ENCODE measurements at places on chromosomes 5 and 9.

DNA sequence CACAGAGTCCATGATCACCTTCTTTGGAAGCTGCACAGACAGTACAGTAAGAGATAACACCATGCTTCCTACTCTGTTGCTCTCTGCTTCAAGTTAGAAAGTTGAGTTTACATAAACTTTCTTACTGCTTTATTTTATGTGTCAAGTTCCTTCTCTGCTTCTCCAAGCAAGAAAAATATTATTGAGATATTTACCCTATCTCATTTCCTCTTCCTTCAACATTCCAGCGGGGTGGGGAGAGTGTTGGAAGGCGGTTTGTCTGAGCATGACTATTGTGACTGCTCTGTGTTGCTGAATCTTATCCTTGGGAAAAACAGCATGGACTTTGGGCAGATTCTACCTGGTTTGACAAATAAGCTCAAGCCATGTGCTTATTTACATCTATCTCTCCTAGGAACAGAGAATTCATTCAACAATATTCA is 66.9 kb upstream of the EPB41L4A start:
- DNase-seq, result no peak

GRCh38 chr9:108468364-108468763 is 387.4 kb downstream of the ACTL7B start:
- no peak for DNase-seq

- DNase-seq, result no peak
These were observed 158.2 kb upstream of the FST start for GRCh38 chr5:53322257-53322656.

- no peak for DNase-seq
These were observed 194.6 kb downstream of the OLFM1 start for GRCh38 chr9:135281791-135282737.

DNA sequence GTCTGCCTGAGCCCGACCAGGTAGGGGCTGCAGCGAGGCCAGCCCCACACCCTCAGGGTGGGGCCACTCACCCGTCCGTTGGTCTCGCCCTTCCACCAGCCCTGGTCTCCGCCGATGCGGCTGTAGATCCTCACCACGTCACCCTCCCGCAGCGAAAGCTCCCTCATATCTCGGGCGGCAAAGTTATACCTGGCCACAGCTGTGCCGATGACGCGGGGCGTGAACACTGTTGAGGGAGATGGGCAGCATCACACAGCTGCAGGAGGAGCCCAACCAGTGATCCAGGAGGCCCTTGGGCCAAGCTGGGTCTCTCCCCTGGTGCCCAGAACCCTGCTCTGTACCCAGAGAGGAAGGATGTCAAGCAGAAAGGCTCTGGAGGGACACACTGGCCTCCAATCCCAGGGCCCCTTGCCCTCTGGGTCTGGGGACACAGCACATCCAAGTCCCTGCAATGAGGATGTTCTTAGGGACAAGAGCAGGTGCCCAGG is 30.3 kb upstream of the SARDH start:
- no peak for DNase-seq

GRCh38 chr5:39360471-39361111 is 3.7 kb downstream of the C9 start:
- no peak for DNase-seq

DNA sequence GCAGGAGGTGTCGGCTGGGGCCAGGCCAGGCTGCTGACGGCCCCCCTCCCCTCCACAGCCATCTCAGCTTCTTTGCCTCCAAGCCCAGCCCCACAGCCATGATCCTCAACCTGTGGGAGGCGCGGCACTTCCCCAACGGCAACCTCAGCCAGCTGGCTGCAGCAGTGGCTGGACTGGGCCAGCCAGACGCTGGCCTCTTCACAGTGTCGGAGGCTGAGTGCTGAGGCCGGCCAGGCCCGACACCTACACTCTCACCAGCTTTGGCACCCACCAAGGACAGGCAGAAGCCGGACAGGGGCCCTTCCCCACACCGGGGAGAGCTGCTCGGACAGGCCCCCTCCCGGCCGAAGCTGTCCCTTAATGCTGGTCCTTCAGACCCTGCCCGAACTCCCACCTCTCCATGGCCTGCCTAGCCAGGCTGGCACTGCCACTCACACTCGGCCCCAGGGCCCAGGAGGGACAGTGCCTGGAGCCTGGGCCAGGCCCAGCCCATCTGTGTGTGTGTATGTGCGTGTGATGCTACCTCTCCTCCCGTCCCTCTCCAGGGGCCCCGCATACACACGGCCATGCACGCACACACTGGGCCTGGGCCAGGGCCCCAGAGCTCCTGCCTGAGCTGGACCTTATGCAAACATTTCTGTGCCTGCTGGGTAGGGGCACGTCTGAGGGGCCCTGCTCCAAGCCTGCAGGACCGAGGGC is 19.3 kb downstream of the HK3 start:
- DNase-seq, result no peak

GRCh38 chr9:71121275-71122021 is at the start of gene TRPM3:
Gene TRPM3, minus strand, starts transcription at chr9:71121621. Its CDS starts 267 bp downstream, at chr9:71121354.
- no peak for DNase-seq

- no peak for DNase-seq
These were observed at the start of gene PCDHB6 for GRCh38 chr5:141149812-141150211. Gene PCDHB6, plus strand, starts transcription at chr5:141150057. Its CDS starts 201 bp downstream, at chr5:141150258.

GRCh38 chr9:97059626-97060025 is 20.7 kb upstream of the CTSV start:
- no peak for DNase-seq

DNA sequence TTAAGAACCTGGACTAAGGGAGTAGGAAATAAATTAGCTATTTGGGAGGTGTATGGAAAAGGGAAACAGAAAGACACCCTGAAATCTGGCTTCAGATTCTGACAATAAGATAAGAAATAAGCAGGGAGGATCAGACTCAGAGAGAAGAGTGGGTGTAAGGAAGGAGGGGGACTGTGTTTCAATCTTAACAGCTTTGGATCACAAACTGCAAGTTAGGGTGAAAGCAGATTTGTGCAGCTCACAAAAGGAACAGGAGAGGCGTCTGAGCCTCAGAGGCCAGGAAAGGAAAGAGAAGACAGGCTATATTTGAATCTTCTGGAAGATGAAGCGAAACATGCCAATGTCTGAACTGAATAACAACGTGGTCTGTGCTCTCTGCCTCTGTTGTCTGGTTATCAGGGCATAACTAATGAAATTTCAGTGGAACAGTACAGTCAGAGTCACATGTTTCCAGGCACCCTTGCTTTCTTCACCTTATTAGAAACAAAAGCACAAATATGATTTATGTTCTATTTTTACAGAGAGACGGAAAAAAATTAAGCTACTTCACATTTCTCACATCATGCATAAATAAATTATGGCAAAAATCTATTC is 26.6 kb downstream of the SGTB start:
- no peak for DNase-seq

GRCh38 chr5:167950126-167950721 is 341.2 kb upstream of the WWC1 start:
- DNase-seq, result no peak

- no peak for DNase-seq
These were observed 29.5 kb upstream of the FOXI1 start for GRCh38 chr5:170076211-170076610.

DNA sequence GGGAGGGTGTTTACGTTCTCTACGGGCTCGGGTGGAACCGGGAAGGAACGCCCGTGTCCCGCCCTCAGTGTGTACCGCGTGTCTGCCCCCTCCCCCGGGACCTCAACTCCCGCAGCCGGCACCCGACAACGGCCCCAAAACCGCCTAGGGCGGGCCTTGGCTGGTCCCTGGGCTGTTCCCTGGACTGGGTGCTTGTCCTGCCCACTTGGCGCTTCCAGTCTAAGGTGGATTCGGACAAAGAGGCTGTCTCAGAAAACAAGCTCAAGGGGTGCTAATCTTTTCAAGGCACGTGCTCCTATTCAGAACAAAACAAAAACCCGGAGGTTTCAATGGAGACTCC is 379 bp upstream of the CLK4 start:
- DNase-seq, result no peak

DNA sequence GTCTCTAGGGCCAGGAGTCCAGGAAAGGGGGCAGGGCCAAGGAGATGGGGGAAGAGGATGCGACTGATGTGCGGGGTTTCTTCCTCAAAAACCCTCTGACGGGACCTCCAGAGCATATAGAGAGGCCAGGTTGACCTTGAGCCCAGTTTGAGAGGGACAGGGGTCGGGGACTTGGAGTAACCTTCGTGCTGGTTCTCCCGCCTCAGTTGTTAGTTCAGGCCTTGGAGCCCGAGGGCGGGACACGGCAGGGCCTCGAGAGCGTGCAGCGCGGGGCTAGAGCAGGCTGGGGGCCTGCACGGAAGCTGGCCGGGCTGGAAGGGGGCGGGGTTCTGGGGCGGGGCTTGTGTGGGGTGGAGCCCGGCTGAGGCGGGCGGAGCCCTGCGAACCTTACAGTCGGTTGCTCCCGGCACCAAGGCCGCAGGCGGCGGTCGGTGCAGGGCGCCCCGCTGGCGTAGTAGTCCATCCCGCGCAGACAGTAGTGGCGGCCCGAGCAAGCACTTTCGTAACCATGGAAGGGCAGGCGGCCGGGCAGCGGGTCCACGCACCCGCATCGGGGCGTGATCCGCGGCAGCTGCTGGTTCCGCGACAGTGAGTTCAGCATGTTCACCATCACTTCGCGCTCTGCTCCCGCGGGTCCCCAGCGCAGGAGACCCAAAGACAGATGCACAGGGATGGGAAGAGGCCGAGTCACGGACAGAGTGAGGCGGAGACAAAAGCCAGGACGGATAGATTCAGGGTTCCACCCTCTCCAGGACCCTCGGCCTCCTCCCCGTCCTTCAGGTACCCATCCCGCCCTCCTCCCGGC is 4.0 kb upstream of the MYORG start:
- DNase-seq, result peak; percentile 75

DNA sequence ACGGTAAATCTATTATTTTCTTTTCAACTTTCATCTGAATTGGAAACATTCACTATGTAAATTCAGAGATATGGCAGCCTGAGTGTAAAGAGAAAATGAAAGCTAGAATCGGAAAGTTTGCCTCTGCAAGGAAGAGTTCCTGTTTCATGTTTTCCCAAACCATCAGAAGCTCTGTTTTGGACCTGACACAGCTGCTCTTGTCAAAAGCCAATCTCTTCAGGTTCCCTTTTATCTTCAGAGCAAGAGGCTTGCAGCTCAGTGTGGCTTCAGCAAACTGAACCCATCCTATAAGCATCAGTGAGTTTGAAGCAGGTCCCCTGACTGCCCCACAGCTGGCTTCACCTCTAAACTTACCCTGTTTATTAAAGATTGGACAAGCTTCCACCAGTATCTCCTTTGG is 1099.7 kb downstream of the DTWD2 start:
- DNase-seq, result no peak

GRCh38 chr5:67010684-67011409 is 185.8 kb downstream of the CD180 start:
- no peak for DNase-seq

GRCh38 chr5:59360130-59360555 is 533.4 kb downstream of the PDE4D start:
- DNase-seq, result no peak

DNA sequence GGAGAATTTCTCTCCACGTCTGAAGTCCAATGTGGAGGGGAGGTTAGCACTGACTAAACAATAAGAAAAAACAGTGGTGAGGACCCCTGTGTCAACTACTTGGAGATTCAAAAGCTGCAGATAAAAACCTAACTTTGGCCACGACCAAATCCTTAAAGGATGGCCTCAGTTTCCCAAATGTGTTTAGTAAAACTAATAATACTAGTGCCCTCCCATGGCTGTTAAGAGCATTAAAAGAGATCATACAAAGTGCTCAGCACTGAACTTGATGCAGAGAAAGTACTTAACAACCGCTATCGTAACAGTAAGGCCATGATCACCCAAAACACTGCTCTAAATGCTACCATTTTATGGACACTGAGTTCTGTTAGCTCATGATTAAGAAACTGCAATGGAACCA is 288.4 kb downstream of the EBF1 start:
- no peak for DNase-seq

DNA sequence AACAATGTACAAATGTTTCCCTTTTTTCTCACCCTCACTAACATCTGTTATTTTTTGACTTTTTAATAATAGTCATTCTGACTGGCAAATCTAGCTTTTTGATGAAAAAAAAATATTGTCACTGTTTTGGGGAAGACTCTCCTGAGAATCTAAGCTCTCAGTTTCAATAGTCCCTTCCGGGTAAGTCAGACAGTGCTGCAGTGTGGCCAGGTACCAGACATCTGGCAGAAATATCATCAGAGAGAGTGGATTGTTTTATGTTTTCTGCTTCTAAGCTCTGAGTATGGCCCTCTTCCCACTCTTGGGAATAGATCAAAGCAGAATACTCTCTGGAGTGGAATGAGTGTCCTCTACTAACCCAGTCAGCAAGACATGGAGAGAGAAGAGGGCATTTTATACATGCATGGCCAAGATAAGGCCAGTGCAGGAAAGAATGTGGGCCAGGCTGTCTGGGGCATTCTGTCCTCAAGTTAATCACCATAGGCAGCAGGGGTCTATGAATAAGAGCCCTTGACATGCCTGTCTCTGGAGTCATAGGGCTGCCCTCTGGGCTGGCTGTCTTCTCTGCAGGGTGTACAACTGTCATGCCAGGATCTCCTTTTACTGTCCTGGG is 38.5 kb upstream of the OR2S2 start:
- no peak for DNase-seq

- DNase-seq, result no peak
These were observed 10.6 kb upstream of the AGXT2 start for GRCh38 chr5:35058374-35058788.

DNA sequence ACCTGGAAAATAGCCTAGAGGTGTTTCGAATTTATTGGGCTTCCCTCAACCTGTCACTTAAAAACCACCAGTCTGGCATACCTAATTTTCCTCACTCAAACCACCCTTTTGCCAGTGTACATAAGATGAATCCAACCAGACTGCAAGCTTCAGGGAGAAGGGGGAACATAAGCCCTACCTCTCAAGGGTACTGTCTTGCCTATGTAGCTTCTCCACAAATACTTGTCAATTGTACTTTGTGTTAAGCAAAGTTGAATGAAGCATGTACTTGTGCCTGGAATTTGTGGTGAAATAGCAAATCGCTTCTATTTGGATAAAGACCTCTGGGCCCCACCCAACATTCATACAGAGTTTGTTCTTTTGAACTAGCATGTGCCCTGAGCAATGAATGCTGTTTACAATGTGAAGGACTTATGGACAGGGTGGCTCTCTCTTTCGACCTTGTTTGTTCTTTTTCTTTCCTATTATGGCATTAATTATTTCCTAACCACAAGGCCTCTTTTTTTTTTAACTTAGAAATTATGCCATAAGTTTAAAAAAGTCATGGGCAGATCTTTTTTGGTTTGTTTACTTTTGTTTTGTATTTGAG is 580.2 kb downstream of the EBF1 start:
- no peak for DNase-seq

Data from T-helper 1 cell (primary cell).